Skeletal muscle tissue (tissue), 5 donors: ENCODE measurements at places on chromosomes 5 and 9. TPM values are rescaled to one million over a fixed set of nuclear protein-coding genes. Genes with fewer than 3 reads are reported as not detected.

DMRT3 gene
- under 0.01 TPM for total RNA-seq

GRIA1 gene
- total RNA-seq: 1.0 TPM

F2RL1 gene
- total RNA-seq: 0.52 TPM

MCTP1 gene
- total RNA-seq: 20.4 TPM

ARSI gene
- 9.9 TPM for total RNA-seq

TNFSF15 gene
- total RNA-seq: 0.52 TPM

SMIM33 gene
- not detected for total RNA-seq

CCL21 gene
- 15.7 TPM for total RNA-seq

CCNJL gene
- 3.1 TPM for total RNA-seq

CBY3 gene
- total RNA-seq: not detected

LCN2 gene
- 2.1 TPM for total RNA-seq

MLANA gene
- total RNA-seq: not detected

LCN15 gene
- total RNA-seq: not detected

ACOT12 gene
- 0.52 TPM for total RNA-seq

DBH gene
- not detected for total RNA-seq

PALM2AKAP2 gene
- 24.0 TPM for total RNA-seq

HEMGN gene
- 7.3 TPM for total RNA-seq

NIM1K gene
- 0.52 TPM for total RNA-seq

TEK gene
- total RNA-seq: 23.0 TPM

BTNL8 gene
- total RNA-seq: not detected

ECSCR gene
- total RNA-seq: 17.2 TPM

SMIM3 gene
- total RNA-seq: 8.4 TPM

ABO gene
- total RNA-seq: under 0.01 TPM

MVB12B gene
- total RNA-seq: 13.0 TPM

CPLANE1 gene
- 35.5 TPM for total RNA-seq

NUTM2F gene
- total RNA-seq: not detected

OR1Q1 gene
- not detected for total RNA-seq

SLC1A3 gene
- 27.1 TPM for total RNA-seq

REEP2 gene
- total RNA-seq: 7.3 TPM

PROB1 gene
- total RNA-seq: 23.5 TPM
